ENCODE measurements at places on chromosomes 4 and X.

GRCh38 chr4:136078976-136079375, 1453.3 kb downstream of the PCDH18 start:
- ATAC-seq = no peak

DNA sequence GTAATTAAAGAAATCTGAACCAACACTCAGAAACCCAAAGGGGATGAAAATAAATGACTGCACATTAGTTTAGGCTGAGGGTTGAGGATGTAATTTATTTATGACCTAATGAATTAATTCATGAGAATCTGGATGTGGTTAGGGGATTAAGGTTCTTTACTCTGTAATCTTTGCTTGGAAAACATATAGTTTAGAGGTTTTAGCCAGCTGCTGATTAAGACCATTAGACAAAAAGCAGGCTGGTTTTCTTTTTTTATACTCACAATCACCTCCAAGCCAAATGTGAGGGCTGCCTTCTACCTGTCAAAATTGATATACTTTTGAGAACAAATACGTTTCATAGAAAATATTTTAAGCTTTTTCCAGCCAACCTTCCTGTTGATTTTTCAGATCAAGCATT, 2705.8 kb downstream of the PCDH7 start:
- ATAC-seq = no peak

DNA sequence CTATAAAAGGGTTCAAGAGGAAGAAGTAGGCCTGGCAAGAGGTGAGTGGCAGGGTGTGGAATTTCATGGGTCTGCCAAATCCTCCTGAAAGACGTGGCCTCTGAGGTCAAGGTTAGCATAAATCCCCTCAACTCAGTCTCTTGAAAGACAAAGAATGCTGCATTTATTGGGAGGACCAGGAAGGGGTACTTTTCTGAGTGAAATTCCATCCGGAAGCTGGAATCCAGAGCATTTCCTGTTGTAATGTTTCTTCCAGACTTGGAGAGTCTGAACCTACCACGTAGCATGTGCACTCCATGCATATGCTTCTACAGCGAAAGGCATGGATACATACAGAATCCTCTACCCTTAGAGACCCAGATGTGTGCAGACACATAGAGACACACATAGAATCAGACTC, 13.4 kb upstream of the FGD1 start:
- ATAC-seq = no peak

DNA sequence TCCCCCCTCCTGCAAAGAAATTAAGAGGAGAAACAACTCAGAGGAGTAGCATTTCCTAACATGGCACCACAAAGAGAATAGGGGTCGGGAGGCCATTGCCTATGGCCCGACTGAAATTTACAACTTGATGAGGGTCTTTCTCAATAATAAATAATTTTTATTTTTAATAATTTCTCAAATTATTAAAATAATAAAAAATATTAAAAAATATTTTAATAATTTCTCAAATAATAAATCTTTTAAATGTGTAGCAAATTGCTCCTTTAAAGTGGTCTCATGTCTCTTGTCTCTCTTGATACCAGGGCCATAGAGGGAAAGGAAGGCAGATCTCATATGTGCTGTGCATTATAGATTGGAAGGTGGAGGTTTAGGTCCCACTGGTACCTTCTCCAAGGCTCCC, 49.2 kb upstream of the MTMR1 start:
- no peak for ATAC-seq

- ATAC-seq = no peak
Measured at GRCh38 chr4:1749370-1749769, 28.0 kb downstream of the TACC3 start.

DNA sequence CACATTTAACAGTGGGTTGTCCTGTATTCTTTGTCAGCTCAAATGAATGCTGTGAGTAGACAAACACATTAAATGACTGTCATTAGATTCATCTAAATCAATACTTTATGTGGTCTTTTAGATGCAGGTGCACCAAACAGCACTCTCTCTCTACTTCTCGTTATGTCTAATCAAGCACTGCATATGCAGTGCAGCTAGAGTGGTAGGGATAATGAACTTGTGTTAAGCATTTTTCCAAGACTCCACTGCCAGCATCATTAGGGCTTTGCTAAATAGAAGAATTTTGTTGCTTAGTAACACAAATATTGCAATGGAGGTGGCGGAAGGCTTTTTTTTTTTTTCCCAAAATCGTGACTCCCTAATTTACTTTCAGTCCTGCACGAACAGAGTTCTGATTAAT, 447.0 kb upstream of the GALNT7 start:
- ATAC-seq = no peak

- ATAC-seq = no peak
Measured at GRCh38 chr4:101678180-101678579, 112.3 kb upstream of the BANK1 start.

DNA sequence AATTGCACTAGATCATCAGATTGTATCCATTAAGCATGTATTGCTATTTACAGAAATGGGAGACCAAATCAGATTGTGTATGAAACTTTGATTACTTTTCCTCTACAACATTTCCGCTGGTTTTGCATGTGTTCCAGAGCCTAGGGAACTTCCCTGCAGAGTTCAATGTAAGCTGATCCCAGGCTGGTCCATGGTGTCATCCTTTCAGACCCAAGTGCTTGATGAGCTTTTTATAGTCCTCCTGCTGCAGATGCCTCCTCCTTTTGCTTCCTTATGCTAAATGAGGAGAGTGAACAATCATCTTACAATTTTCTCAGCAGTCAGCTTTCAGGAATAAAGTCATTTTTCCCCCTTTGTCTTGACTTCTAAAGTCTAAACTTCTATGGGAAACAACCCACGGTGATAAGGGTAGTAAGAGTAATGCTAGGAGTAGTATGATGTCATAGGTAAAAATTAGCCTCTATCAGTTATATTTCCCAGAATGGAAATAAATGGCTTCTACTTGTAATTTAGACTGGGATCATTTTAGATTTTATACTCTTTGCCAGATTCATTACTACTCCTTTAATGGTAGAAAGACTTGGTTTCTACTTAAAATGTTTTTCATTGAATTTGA, 55.1 kb upstream of the SLC4A4 start:
- no peak for ATAC-seq

DNA sequence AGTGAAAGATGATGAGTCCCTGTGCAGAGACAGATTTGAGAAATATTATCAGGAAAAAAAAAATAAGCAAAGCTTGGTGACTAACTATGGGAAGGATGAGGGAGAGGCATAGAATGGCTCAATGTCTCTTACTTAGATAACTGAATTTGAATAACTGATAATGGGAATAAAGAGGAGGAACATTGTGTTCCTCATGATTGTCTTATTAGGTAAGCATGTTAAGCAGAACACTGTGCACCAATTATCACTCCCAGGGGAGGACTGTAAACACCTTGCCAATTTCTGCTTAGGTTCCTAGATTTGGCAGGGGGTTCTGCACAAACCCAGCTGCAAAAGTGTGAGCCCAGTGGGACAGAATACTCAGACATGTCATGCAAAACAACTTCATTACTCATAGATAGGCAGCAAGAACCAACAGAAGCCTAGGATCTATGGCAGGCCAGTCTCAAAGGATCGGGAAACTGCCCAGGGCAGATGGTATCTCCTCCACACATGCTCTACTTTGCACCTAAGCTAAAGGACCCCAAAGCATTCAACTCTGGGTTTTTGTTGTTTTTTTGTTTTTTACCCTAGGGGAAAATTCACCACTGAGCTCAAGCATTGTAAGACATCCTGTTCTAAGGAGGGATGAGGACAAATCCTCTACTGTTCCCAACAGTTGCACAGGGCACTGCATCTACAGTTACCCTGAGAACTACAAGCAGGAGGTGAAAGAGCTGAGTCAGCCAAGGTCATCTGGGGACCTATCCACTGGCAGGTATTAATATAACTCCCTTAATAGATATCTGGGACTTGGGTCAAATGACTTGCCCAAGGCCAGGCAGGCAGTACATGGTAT, 907.0 kb downstream of the RAPGEF2 start:
- no peak for ATAC-seq

DNA sequence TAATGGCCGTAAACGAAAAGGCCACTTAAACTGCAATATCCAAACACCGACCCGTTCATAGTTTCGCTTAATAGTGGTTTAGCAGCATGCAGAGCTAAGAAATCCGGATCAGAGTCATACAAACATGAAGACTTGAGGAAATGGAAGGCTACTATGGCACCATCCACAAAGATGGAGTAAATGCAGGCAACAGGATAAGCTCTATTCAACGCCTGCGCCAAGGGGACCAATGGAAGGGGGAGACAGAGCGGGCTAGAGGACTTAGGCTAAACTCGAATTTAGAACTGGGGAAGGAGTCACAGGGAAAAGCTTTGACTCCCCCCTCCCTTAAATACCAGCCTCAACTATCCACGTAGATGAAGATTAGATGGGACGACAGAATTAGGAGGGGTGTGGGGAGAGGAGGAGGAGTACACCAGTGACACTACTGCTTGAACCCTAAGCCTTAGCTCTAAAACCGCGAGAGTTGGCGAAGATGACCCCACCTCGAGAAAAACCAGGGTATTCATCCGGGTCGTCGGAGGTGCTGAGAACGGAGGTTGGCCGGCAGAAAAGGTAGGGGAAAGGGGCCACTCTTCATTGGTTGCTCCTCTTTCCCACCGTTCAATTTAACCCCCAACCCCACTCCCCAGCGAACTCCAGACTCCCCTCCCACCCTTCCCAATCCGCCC, 3.5 kb downstream of the HUWE1 start:
- no peak for ATAC-seq

DNA sequence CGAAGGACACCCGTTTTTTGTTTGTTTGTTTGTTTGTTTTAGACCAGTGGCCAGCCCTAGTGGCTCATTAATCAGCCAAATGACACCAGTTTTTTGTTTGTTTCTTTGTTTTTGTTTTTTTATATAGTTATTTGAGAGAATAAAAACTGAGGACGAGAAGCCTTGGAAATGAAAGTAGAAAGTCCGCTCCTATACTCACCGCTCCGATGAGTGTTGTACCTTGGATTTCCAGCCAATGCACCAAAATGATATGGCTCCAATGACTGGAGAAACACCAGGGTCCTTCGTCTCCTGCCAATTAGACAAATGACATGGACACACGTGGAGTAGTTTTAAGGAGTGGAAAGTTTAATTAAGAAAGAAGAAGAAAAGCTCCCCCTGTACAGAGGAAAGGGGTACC, 87.9 kb downstream of the ZXDA start:
- ATAC-seq = no peak

Data from activated CD4-positive, CD25-positive, alpha-beta regulatory T cell treated with anti-CD3 and anti-CD28 coated beads, Interleukin-2, amount 50 U/mL, for 24 hours (primary cell).